Common myeloid progenitor, CD34-positive (primary cell): ENCODE measurements at places on chromosomes 7 and 10.

- DNase-seq = peak; percentile 45
Observed at GRCh38 chr7:101927802-101928201, 110.4 kb downstream of the CUX1 start.

- no peak for DNase-seq
Observed at GRCh38 chr7:82131215-82131614, 312.4 kb downstream of the CACNA2D1 start.

DNA sequence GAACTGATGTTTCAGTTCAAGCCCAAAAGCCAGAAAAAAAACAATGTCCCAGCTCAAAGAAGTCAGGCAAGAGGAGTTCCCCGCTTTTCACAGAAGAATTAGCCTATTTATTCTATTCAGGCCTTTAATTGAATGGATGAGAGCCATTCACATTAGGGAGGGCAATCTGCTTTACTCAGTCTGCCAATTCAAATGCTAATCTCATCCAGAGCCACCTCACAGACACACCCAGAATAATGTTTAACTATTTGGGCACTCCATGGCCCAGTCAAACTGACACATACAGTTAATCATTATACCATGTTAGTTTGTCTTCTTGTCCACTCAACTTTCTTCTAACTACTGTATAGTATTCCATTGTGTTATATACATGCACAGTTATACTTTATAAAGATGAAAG, 2.6 kb upstream of the NPSR1 start:
- DNase-seq = no peak

DNA sequence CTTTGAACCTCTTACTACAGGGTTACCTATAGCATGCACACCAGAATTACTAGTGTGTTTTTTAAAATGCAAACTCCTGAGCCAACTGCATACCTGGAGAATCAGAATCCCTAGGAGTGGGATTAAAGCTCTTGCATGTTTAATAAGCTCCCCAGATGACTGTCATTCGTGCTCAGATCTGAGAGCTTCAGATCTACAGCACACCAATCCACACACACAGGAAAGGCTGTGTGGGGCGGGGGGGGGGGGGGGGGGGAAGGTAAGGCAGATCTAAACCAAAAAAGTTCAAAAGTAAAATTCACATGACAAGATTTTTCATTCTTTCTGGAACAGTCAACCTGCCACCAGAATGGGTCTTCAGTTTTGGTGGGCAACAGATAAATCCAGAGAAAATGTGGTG, 5.5 kb downstream of the FAM3C start:
- DNase-seq = no peak

DNA sequence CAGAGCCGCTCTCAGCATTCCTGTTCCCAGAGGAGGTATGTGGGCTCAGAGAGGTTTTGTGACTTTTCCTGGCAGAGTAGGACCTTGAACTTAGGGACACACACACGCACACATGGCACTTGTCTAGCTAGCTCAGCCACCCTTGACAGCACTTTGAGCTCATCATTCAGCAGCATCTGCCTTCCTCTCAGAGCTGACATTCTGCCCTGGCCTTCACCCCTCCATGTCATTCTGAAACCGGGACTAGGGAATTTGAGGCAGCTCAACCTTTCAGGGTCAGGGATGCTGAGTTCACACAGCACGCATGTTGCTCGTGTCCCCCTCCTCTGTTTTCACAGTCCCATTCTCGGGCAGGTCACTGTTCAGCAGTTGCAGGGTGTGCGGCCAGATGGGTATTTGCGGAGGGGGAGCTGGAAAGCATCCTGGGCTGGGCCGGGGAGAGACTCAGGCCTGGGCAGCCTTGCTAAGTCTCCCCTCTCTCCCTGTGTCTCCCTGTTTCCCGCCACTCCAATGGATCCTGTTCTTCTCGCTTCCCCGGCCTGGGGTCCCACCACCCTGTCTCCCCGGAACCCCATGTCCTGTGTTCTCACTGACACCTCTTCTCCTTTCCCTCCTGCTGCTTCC, 78.0 kb downstream of the COL13A1 start:
- no peak for DNase-seq

DNA sequence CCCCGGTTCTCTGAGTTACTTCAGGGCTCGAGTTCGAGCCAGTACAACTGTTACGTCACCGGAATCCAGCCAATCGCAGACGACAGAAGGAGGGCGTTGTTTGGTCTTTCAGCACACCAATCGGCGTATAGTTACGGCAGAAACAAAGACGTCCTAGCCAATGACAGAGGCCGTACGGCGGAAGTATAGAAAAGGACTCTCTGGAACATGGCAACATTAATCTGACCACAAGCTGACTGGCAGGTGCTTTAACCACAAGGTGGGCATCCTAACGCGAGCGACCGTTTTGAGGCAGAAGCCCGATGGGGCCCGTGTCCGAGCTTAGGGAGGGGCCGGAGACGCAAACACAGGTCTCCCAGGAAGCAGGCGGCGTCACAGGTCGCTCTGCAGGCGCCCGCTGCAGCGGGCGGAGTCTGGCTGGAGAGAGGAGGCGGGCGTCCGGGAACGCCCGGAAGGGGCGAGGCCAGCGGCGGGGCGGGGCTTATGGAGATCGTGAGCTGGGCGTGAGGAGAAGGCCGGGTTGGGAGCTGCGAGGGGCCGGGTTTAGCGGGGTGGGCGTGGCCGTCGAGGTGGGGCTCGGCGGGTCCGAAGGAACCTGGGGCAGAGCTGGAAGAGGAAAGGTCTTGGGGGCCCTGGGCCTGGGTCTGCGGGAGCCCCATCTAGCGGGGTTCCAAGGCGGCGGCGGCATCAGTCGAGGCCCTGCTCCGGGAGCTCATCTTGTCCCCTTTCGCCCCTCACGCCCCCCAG, at the start of gene MOSPD3:
TSS of gene MOSPD3 (plus strand) at position 558 of the 747 bp plus-strand sequence. CDS start 252 bp downstream, outside the sequence.
- peak; percentile 99 for DNase-seq

DNA sequence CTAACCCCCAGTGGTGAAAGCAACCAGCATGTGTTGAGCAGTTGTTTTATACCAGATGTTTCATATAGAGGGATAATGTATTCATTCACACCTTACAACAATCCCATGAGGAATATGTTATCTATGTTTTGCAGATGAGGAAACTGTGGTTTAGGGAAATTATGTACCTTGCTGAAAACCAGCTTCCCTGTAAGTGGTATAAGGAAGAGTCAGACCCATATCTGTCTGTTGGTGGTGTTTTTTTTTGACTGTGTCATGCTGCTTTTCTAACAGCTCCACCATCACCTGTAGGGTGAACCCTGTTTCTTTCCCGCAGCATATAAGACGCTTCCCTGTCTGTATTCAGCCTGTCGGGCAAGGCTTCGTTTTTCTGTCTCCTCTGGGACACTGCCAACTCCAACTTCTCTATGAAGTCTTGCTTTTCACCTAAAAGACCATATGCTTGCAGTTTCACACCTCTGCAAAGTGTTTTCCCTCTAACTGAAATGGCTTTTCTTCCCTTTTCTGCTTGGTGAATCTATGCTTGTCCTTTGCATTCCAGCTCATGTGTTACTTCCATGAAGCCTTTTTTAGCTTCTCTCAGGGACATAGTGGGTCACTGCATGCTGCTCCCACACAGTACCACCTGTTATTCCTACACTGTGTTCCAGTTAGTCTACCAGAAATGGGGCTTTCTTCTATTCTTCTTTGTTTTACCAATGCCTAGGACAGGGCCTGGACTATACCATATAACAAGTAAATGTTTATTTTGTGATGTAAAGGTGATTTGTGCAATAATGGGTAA, 92.8 kb downstream of the ST7 start:
- no peak for DNase-seq

DNA sequence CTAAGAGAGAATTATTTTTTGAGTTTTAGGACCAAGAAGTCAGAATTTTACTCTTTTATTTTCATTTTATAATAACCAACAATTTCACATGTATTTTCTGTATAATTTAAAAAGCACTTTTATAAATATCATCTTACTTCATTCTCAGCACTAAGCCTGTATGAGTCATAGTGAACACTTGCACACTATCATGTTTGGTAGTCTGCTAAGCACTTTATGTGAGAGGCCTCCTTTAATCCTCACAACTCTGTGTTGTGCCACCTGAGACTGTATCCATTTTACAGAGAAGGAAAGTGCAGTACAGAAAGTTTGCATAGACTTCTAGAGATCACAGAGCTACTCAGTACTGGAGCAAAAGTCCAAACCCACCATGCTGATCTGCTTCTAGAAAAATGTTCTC, 939.6 kb downstream of the NRG3 start:
- DNase-seq = no peak

- peak; percentile 78 for DNase-seq
Observed at GRCh38 chr10:28177944-28178637, 124.8 kb downstream of the MPP7 start.

DNA sequence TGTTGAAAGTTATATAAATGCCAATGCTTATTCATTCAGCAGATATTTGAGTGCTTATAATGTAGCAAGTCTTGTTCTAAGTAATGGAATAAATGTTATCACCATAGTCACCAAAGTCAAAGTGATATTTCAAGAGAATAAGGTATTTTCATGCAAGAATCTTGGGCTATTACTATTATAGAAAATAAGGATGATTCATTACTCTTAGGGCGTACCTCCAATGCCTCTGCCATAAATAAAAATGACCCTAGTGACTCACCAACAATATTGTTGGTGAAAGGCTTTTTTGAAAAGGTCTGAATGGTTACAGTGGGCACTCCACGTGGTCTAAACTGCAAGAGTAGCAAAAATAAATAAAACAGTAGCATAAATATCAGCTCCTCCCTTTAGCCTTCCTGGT, 68.4 kb downstream of the RALA start:
- DNase-seq = no peak
